Activated CD4-positive, alpha-beta T cell treated with anti-CD3 and anti-CD28 coated beads, Interleukin-2, amount 50 U/mL, for 24 hours (primary cell): ENCODE measurements at places on chromosomes 6 and 20.

- DNase-seq = no peak
Observed at GRCh38 chr6:38452816-38453660, 186.7 kb downstream of the BTBD9 start.

DNA sequence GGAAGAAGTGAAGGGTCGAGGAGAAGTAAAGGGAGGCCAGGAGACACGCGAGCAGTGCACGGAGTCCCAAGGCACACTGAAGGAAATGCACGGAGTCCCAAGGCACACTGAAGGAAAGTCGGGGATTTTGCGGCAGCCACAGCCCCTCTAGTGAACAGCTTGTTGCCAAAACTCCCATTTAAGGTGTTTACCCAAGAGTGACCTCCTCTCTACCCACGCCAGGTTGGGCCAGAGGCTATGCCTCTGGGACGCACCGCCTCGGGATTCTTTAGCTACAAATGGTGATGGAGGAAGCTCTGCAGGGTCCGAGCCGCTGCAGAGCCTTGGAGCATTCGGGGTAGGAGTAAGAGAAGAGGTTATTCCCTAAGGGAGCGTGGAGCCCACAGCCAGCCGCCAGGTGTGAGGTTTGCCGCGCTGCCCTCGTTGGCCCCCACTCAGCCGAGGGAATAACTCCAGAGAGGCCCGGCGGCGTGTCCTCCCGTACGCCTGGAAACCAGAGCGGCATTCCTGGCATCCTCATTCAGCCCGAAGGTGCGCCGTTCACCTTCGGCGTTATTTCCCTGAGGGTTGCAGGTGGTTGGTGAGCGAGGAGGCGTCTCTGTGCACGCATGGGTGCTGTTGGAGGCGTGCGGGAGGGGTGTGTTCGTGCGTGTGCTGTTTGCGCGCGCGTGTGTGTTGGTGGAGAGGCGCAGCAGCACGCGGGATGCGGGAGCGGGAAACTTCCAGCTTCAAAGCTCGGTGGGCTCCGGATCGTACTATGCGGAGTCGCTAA is 3.4 kb upstream of the MAFB start:
- DNase-seq = no peak

- DNase-seq = peak; percentile 34
Observed at GRCh38 chr6:7108196-7108963, 619 bp downstream of the RREB1 start.

- DNase-seq = no peak
Observed at GRCh38 chr6:149212892-149213801, 104.4 kb upstream of the TAB2 start.

DNA sequence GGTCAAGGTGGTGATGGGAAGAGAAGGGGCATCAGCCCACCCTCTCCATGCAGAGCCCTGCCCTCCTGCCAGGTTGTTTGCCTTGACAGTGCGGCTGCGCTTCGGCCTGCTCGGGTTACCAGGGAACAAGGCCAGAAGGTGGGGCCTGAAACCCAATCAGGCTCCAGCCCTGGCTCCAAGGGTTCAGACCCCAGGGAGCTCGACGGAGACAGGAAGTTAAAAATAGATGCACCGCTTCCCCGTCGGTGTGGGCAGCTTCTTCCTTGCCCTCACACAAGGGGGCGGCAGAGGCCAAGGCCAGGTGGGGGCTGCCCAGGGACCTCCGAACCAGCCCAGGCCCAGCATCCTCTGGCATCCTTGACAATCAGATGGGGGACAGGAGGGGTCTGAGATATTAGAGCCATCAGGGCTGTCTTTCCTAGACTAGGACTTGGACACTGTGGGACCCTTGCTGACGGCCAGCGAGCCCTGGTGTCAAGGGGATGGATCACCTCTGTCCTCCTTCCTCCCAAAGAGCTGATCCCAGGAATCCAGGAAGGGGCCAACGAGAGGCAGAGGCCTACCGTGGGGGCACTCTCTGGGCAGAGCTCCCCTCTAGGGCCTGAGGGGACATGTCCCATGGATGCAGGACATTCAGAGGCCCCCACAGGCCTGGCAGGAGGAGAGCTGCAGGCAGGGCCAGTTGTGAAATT is 65.2 kb downstream of the RIPOR3 start:
- DNase-seq = no peak

- DNase-seq = no peak
Observed at GRCh38 chr20:58981628-58982364, 740 bp downstream of the NELFCD start.

GRCh38 chr6:137767465-137767864 is 99.6 kb upstream of the TNFAIP3 start:
- no peak for DNase-seq

DNA sequence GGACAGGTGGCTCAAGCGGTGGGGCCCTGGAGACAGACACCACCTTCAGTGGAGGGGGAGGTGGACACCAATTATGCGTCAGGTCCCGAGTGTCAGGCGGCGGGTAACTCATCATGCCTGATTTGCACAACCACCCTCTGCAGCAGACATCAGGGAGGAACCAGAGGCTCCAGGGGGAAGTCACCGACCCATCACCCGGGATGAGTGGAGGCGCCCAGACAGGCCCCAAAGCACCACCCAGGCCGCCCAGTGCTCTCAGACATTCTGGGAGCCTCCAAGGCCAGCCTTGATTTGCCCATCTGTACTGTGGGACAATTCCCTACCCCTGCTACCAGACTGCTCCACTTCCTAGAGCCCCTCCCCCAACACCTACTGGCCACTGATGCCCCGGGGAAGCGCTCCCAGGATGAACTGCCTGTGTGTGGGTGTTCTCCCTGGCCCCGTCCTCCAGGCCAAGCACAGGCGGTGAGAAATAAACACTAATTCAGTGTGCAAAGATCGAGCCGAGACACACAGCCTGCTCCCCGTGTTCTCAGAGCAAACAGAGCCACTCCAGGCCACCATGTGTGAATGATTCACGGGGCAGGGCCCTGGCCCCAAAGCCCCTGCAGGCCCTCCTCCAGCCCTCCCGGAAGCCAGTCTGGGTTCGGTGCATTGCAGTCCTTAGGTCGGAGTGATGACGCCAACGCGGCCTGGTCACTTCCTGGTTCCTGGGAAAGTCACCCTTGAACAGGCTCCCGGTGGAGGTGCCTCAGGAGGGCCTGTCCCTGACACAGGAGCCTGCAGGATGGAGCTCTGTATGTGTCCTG is 107.2 kb downstream of the ASXL1 start:
- no peak for DNase-seq

GRCh38 chr6:146087386-146087785 is 58.5 kb downstream of the GRM1 start:
- no peak for DNase-seq

GRCh38 chr20:35260426-35260825 is 17.5 kb downstream of the MMP24OS start:
- no peak for DNase-seq

GRCh38 chr6:16760516-16761470 is at the start of gene ATXN1:
TSS of gene ATXN1 (minus strand) at chr6:16761460.
- peak; percentile 24 for DNase-seq

DNA sequence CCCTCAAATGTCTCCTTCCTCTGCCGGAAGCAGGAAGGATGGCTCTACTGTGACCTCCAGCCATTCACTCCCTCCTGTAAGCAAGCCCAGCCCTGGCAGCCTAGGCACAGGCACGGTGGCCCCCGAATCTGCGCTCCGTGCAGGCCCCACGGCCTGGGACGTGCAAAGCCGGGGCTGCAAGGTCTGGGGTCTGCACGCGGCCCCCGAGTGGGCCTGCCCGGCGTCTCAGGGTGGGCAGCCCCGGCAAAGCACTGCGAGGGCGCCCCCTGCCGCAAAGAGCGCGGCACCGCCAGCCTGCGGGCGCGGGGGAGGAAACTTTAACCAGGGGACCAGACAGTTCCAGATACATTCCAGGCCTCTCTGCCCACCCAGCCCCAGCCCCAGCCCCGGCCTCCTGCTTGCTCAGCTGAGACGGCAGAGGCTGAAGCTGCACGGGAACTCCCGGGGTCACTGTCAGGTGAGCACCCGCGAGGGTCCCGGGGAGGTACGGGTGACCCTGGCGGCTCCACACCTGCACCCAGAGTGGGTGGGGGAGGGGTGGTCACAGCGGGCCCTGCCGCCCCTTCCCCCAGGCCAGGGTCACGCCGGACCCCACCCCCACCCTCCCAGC is 98.8 kb downstream of the ASXL1 start:
- no peak for DNase-seq

DNA sequence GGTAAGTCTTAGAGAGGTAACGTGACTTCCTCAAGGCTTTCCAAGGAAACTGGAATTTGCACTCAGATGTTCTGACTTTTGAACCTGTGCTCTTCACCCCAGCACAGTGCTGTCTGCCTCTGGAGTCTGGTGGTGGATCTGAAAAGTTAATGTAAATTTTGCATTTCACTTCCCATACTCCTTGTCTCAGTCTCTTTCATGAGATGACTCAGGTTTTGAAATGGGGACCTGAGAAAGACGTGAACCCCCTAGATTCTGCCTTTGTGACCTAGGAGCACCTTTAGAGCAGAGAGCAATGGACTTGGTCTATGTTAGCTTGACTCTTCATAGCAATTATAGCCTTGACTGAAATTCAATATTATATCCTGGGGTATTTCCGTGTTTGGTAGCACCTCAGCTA is 223.0 kb downstream of the QKI start:
- DNase-seq = no peak

DNA sequence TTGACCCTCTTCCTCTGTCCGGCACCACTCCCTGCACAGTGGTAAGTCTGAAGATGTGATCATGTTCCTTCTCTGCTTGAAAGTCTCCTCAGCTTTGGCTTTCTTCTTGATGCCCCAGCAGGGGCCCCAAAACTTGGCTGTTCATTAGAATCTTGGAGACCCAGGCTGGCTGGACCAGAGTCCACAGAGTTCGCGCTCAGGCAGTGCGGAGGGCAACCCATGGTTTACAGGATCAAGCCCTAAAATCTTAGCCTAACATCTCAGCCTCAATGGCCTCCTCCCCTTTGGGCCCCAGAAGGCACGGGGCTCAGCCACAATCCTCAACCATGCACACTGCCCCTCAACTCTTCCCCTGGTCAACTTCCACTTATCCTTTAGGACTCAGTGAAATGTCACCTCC is 72.9 kb upstream of the GTSF1L start:
- DNase-seq = no peak

DNA sequence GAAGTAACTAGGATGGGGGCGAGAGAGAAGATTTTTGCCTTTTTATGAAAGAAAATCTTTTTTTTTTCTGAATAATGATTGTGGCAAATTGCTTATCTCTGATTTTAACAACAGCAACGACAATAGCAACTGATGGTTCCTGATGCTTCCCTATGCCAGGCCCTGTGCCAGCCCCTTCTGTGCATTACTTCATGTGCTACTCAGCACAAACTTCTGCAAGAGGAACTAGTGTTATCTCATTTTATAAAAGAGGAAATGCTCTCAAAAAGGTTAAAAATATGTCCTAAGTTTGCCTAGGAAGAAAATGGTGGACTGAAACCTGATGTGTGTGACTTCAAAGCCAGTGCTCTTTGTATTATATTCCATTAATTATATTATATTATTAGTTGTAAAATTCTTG is 74.0 kb upstream of the RALGAPA2 start:
- DNase-seq = no peak

GRCh38 chr6:78251931-78252330 is 599.1 kb downstream of the MEI4 start:
- DNase-seq = no peak

- no peak for DNase-seq
Observed at GRCh38 chr6:4017058-4017739, 61.7 kb downstream of the FAM217A start.

- DNase-seq = no peak
Observed at GRCh38 chr6:144921206-144921975, 636.3 kb downstream of the UTRN start.

GRCh38 chr6:89797317-89797716 is 22.3 kb downstream of the MDN1 start:
- DNase-seq = no peak

- peak; percentile 38 for DNase-seq
Observed at GRCh38 chr20:46132705-46133120, 14.6 kb downstream of the CD40 start.
